ENCODE measurements at places on chromosomes 6 and 20.

DNA sequence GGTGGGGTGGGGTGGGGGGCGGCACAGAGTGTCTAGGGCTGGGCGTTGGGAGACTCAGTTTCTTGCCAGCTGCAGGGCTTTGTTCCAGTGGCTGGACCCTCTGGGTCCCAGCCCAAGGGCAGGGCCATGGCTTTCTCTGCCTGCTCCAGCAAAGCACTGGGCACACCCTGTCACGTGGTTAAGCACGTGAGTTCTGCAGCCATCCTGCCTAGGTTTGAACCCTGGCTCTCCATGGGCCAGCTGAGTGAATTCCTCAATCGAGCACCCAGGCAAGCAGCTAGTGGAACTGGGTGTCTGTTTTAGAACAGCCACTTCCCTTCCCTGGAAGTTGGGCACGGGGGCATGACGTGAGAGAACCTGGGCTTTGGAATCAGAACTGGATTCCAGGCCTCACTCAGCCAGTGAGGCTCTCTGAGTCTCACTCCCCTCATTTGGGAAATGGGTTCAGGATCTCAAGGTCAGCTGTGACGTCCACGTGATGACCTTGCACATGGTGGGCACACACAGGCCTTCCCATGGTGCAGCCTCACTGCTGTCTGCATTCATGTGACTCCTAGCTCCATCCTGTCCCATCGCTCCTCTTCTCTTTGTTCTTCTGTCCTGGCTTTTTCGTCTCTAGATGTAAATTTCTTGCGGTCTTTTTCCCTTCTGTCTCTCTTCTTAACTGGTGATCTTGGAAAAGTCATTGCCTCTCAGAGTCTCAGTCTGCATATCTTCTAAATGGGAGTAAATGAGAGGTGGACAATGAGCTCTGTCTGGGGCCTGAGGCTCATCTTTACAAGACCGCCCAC lies 45.9 kb downstream of the NOL4L start:
- no peak overlapping the region for H3K4me3 ChIP-seq
- peaks cover 7% of the 10 kb centered on the region for H3K27me3 ChIP-seq
- H3K4me1 ChIP-seq: peaks cover 4% of the 10 kb centered on the region
- no peak overlapping the region for H3K27ac ChIP-seq

DNA sequence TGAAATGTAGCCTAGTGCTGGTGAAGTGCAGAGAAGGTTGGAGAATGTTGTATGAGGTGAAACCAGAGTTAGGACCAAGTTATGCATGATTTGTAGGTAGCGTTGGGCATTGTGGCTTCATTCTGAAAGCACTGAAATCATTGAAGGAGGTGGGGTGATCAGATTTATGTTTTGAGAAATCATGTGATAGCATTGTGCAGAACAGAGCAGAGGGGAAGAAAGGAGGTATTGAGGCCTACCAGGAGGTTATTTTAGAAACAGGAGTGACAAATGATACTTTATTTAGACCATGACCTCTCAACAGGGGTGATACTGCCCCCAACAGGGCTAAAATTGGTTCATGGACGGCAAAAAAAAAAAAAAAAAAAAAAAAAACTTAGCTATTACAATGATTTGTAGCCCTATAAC lies 15.6 kb upstream of the HMGN3 start:
- H3K4me1 ChIP-seq: no peaks in the 10 kb centered on the region
- no peaks in the 10 kb centered on the region for H3K36me3 ChIP-seq
- no peak overlapping the region for H3K4me3 ChIP-seq
- H3K27ac ChIP-seq: no peak overlapping the region
- H3K27me3 ChIP-seq: no peaks in the 10 kb centered on the region

DNA sequence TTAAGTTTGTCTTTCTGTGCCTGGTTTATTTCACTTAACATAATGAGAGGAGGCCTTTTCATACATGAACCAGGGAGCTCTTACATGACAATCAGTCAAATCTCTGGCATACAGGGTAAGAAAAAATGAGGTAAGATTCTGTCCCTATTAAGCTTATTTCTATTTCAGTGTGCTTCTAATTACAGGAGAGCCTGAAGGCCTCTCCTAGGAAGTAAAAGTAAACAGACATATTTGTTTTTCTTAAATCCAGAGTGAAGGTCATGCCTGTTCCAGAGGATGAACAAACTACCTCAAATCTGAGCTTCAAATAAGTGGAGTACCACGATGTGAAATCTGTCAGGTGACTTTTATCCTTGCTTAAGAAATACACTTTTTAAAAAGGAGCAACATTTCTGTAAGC lies 72.6 kb downstream of the POPDC3 start:
- DNase-seq: no peak
- H3K4me3 ChIP-seq: no peak overlapping the region
- H3K27ac ChIP-seq: no peak overlapping the region
- no peaks in the 10 kb centered on the region for H3K36me3 ChIP-seq
- no peaks in the 10 kb centered on the region for H3K4me1 ChIP-seq

GRCh38 chr6:130020073-130020906 lies 1.9 kb downstream of the L3MBTL3 start:
- H3K4me3 ChIP-seq: peak overlapping the region; percentile 70
- H3K27ac ChIP-seq: peak overlapping the region; percentile 46
- peaks cover 3% of the 10 kb centered on the region for H3K36me3 ChIP-seq
- DNase-seq: no peak

DNA sequence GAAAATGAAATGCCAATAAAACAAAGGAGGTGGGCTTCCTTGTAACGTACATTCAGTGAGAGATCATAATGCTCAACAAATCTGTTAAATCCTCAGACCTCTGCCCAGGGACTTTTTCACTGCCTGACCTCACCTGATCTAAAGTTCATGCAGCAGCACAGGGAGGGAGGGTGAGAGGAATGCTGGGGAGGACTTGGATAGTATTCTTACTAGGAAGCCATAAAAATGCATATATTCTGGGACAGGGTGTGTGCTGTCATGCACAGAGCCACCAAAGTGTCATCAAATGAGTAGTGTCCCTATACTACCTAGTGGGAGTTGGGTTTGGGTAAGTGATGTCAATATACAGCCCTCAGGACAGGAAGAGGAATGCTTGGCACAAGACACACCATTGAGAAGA lies 32.6 kb downstream of the CLIC5 start:
- DNase-seq: no peak
- H3K4me1 ChIP-seq: no peaks in the 10 kb centered on the region
- peaks cover 6% of the 10 kb centered on the region for H3K27me3 ChIP-seq
- H3K4me3 ChIP-seq: no peak overlapping the region

DNA sequence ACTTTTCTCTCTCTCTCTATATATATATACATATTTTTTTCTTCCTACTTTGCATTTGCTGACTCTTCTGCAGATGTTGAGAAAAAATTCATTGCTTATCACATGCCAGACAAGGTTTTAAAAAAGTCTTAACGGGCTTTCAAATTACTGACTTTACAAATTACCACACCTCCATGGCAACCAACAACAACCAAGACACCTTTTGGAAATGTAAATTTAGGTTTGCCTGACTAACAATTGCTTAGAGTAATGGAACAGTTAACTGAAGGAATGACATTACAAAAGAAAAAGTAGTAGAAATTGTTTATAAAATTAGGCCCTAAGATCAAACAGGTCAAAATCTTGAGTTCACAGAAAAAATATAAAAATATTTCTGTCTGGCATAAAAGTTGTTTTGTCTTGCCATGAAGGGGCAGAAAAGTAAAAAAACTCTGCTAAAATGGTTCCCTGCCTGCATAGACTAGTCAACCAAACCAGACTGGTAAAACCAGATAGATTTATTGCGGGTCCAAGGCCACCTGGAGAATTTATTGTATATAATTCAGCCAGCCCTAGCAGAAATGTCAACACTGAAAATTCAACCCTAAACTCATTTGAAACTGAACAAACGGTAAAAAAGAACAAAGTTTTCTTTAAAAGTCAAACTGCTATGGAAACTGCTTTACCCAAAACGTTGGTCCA lies 92.8 kb upstream of the FRMD1 start:
- no peak overlapping the region for H3K4me3 ChIP-seq
- DNase-seq: no peak
- H3K4me1 ChIP-seq: no peaks in the 10 kb centered on the region

All from astrocyte (in vitro differentiated cells and primary cell).